ENCODE measurements at places on chromosomes 5 and 9.
A peak's percentile ranks its signal among the peaks of the same experiment; 100 is the strongest.

DNA sequence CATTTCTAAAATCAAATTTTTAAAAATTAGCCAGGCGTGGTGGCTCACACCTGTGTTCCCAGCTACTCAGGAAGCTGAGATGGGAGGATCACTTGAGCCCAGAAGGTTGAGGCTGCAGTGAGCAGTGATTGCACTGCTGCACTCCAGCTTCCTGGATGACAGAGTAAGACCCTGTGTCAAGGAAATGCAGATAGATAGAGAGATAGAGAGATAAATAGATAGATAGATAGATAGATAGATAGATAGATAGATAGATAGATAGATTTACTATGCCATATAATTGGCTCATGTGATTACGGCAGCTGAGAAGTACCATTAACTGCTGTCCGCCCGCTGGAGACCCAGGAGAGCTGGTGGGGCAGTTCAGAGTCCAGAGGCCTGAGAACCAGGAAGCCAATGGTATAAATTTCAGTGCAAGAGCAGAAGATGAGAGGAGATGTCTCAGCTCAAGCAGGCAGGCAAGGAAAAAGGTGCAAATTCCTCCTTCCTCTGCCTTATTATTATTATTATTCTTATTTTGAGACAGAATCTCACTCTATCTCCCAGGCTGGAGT is 13.0 kb upstream of the PTGES start:
- no peak for DNase-seq

DNA sequence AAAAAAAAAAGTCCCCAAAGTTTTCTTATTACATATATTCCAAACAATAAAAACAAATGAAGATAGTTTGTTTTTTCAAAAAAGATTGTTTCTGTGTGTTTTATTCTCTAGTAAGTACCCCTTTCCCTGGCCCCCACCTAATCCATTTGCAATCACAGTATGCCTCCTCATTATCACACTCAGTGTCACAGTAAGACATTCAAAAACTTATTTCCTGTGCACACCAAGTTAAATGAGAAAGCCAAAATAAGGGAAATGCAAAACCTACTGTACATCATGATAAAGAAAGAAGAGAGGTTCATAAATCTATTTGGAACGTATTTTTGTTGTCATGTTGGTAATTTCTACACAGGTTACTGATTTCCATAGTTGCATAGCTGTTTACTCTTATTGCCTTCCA is 62.3 kb downstream of the ST8SIA4 start:
- no peak for DNase-seq

- peak; percentile 67 for DNase-seq
These were observed 23.9 kb upstream of the PPP2CA start for GRCh38 chr5:134249469-134250379.

GRCh38 chr9:134830926-134831720 is 49.5 kb upstream of the FCN2 start:
- no peak for DNase-seq

DNA sequence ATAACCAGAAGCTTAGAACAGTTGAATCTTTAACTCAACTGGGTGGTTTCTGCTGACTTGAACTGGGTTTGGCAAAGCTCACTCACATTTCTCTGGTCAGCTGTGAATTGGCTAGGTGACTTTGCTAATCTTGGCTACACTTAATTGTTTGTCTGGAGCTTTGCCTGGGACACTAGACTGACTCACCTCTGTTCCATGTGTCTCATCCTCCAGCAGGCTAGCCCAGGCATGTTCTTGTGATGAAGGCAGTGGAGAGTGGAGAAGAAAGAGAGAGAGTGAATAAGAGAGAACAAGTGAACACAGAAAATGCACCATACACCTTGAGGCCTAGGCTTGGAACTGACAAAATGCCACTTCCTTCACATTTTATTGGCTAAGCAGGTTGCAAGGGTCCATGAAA is 32.6 kb downstream of the SPATA31D1 start:
- peak; percentile 98 for DNase-seq

DNA sequence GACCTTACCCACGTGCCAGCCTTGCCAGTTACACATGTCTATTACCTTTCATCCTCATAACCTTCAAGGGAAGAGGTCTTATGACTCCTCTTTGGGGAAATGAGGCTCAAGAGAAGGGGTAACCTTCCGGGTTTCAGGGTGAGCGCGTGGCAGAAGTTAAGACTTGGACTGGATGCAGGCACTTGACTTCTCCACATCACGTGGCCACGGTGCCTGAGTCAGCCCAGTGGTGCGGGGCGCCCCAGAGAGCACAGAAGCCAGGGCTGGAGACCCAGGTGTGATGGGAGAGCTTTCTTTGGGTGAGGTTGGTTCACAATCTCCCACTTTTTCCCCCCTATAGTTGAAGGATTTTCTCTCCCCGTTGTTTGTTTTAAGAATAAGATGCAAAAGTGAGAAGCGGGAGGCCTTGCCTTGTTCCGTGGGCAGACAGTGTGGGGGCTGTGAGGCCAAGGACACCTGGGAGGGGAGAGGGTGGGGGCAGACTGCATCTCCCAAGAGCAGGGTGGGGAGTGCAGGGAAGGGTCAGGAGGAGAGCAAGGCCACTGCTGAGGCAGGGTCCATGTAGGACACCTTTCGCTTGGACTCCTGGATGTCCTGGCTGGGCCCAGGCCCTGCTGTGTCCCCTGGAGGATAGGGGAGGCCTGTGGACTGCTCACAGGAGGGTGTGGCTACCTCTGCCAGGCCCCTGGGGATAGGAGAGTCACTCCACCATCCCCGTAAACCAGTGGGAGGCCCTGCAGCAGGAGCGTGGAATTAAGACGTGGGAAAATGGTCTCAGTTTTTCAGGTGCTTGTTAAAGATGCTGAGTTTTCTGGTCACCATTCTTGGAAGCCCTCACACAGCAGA is 90.0 kb upstream of the CTSL start:
- DNase-seq: no peak

GRCh38 chr9:131433302-131433854 is 39.5 kb downstream of the PRRC2B start:
- DNase-seq: no peak
